ENCODE measurements at places on chromosomes 13 and 19.

- DNase-seq, result no peak
These were observed at the start of gene TRMT1 for GRCh38 chr19:13116282-13117175. Gene TRMT1 (minus strand): TSS chr19:13116740. CDS start chr19:13116399, 341 bp downstream.

GRCh38 chr19:51124729-51125128 is at the start of gene SIGLEC9:
Gene SIGLEC9 (plus strand): TSS chr19:51124906. CDS start chr19:51124975, 69 bp downstream.
- no peak for DNase-seq

GRCh38 chr19:47679922-47680857 is 33.0 kb upstream of the EHD2 start:
- DNase-seq, result no peak

GRCh38 chr13:74190999-74191398 is 56.8 kb upstream of the KLF12 start:
- no peak for DNase-seq

- no peak for DNase-seq
These were observed 143.8 kb upstream of the RXFP2 start for GRCh38 chr13:31595563-31595962.

- no peak for DNase-seq
These were observed 33.8 kb upstream of the SGCG start for GRCh38 chr13:23146811-23147625.

DNA sequence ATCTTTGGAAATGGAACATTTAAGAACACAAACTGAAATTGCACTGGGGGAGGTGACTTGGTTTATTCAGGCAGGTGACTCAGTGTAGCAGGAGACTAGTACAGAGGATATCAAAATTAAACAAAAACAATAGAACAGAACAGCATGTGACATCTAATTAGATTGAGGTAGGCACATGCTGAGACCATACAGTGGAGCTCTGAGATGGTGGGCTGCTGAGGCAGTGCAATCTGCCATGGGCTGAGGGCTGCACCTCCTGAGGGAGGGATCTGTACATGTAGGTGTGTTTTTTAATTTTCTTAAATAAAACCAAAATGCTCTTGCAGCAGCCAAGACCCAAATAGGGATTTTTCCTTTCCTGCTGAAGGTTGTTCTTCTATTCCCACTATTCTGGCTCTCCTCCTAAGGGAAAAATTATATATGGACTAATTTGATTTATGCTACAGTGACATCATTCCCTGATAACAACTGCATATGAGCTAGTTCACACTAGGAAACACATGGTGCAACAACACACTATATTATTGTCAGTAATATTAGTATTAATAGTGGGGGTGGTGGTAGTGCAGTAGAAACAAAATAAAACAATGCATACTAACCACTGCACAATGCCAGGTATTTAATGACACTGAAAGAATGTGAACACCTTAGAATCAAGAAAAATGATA is 48.0 kb downstream of the LNX2 start:
- DNase-seq, result no peak

- no peak for DNase-seq
These were observed 1148.9 kb downstream of the OLFM4 start for GRCh38 chr13:54177466-54177865.

DNA sequence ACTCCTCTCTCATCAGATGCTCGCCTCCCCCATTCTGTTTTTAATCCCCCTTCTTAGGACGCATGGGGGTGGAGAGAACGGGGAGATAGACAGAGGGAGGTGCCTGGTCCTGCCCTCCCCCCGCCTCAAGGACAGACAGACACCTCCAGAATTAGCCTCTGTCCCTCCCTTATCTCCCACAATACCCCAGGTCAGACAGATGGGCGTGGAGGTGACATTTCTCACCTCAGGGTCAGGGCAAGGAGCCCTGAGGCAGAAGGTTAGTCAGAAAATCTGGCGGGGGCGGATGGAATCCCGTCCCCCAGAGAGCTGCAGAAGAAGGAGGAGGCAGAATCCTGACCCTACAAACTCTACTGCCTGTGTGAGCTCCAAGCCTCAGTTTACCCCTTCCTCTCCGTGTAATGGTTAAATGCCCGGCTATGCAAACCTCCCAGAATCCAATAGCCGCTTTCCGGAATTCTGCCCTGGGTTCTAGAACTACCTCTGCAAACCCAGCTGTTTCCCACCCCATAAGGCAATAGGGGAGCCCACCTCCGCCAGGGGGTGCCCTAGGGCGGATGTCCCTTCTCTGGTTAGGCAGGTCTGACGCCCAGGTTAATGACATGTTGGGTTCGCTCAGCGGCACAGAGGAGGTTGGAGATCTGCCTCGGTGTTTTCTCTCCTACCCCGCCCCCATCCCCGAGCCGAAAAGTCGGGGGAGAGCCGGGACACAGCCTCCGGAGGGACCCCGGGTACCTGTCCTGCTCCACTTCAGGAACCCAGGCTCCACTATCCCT is 900 bp downstream of the PPP1R13L start:
- DNase-seq, result no peak

DNA sequence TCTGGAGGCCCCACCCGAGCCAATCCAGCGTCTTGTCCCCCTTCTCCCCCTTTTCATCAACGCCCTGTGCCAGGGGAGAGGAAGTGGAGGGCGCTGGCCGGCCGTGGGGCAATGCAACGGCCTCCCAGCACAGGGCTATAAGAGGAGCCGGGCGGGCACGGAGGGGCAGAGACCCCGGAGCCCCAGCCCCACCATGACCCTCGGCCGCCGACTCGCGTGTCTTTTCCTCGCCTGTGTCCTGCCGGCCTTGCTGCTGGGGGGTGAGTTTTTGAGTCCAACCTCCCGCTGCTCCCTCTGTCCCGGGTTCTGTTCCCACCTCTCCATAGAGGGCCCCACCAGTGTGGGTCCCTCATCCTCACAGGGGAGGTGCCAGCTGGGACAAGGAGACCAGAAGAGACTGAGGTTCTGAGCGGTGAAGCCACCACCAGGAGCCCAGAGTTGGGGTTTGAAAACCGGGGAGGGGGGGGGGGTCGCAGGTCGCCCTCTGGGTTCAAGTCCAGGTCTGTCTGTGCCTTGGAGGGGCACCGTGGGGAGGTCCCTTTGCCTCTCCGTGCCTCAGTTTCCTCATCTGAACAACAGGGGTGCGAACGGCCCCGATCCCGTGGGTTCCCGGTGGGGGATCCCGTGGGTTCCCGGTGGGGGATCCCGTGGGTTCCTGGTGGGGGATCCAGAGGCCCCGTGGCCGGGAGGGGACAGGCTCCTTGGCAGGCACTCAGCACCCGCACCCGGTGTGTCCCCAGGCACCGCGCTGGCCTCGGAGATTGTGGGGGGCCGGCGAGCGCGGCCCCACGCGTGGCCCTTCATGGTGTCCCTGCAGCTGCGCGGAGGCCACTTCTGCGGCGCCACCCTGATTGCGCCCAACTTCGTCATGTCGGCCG is at the start of gene ELANE:
TSS of gene ELANE (plus strand) at position 168 of the 878 bp plus-strand sequence. CDS start at position 194, 26 bp downstream.
- DNase-seq, result no peak

GRCh38 chr19:11205939-11206570 is 8.7 kb upstream of the KANK2 start:
- no peak for DNase-seq

- DNase-seq, result no peak
These were observed 29.1 kb downstream of the PAK4 start for GRCh38 chr19:39154629-39155100.

GRCh38 chr19:19417628-19418245 is 12.3 kb downstream of the GATAD2A start:
- DNase-seq, result no peak

DNA sequence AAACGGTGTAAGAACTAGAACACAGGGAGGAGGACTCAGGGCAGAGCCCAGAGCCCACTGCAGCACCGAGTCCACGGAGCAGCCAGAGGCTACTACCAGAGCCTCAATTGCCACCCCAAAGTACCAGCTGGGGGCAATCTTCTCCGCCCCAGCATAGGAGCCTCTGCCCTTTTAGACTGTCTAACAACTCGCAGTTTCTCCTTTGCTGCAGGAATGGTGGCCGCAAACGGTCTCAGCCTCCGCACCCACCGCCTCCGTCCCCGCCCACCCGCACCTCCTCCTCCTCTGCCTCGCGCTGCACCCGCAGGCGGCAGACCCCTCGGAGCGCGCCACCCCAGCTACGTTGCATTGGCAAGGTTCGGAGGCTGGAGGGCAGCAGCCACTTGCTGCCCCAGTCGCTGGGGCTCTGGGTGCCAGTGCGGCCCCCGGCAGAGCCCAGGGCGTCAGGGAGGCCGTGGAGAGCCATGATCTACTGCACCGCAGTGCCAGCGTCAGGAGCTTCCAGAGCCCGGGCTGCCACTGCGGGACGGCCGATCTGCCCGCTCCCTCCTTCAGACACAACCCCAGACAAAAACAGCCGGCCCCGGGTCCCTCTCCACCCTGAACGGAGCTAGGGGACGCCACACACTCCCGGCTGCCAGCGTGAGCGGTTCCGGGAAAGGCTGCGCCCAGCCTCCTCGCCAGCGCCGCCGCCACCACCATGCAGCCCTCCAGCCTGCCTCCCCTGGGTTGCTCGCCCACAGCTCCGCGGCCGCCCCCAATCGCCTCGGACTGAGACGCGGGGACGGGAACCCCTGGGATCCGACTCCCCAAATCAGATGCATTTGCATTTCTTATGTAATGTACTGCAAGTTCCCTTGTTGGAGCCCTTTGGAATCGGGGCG is 1.8 kb downstream of the FGF14 start:
- no peak for DNase-seq

GRCh38 chr13:52029569-52029968 is 5.1 kb downstream of the UTP14C start:
- DNase-seq, result no peak

GRCh38 chr13:23876265-23876664 is 12.9 kb downstream of the MIPEP start:
- no peak for DNase-seq

- no peak for DNase-seq
These were observed 721.1 kb downstream of the EFNB2 start for GRCh38 chr13:105814219-105814901.

DNA sequence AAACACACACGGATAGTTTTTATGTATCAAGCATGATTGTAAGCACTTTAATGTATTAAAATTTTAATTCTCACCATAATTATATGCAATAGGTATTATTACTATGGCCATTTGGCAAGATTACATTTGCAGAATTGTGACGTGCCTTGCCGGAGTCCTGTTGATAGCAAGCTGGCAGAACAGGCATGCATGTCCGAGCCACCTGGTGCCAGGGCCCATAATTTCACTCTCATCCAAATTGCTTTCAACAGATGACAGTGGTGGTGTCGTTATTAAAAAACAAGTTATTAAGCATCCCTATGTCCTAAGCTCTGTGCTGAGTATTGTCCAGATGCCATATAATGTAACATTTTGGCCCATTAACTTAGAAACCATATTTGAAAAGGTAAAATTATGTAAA is 374.3 kb downstream of the FOXO1 start:
- no peak for DNase-seq

DNA sequence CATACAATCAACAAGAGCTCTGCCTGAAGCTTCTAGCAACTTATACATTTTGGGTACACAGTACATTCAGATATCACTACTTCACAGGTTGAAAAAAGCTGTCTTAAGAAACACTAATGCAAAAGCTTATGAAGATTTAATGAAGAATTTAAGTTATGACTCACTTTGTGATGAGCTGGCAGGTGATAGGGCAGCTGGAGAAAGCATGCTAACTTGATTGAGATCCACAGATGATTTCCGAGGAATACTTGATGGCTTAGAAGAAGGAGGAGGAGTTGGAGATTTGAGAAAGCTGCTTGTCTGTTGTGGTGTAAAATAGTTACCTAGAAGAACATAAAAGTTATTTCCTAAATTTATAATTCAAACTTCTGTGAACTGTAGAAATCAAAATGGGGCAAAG is 23.3 kb downstream of the EXOSC8 start:
- no peak for DNase-seq

DNA sequence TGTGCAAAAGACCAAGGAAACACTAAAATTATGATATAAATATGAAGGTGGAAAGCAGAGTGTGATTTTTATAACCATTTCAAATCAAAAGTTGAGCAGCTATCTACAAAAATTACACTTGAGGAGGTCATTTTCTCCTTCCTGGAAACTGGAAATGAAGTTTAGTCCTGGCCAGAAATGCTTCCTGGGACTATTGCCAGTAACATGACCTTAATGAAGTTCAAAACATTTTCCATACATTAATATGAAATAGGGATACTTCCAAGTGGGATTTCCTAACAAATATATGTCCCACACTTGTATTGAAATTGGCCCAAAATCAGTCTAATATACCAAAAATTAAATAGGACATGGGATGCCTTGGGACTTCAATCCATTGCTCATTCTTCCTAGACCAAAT is 1556.8 kb upstream of the MIR17HG start:
- no peak for DNase-seq

DNA sequence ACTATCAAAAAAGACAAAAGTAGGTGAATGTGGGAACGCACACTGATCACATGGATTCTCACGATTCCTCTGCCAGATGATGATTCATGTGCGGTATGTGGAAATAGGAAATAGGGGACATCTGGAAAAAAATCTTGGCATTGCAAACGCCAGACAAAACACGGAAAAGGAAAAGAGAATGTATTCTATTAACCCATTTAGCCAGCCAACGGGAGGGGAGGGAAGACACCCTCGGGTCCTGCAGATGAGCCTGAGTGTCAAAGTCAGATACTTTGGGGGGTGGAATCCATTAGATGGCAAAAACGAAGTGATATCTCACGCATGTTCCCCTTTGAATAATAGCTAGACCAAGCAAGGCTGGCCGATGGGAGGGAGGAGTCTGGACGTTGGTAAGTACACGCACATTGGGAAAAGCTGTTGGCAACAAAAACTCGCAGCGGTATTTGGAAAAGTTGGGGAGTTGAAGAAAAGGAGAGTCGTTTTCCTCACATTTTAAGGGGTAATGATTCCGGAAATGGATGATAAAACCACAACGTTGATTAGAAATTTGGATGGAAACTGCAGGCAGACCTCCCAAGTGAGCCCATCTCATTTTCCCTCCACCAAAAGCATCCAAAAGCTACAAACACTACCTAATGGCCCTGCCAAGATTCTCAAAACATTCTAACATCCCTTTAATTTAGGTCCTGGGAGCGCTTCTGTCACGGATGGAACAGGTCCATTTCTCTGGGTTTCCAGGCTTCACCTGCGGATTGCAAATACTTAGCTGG is 73.6 kb downstream of the COL4A1 start:
- no peak for DNase-seq

- DNase-seq, result no peak
These were observed 208.3 kb downstream of the FOXO1 start for GRCh38 chr13:40457929-40458719.

DNA sequence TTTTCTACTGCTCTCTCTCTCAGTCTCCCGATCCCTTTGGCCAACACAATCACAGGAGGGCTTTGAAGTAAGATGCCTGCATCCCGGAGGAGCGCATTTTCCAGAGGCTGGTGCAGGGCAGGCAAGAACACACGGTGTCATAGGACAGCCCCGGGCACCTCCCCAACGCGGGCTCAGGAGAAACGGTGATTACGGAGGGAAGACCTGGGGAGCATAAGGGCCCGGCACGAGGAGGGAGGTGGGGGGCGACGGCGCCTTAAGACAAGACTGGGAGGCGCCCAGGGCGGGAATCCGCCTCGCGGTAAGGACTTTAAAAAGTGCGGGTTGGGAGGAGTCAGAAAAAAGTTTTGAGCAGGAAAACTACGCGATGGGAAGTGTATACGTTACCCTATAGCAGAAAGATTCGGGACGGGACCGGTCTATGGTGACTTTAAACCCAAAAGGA is 18.7 kb upstream of the ZNF888 start:
- DNase-seq, result no peak

All from vagina (tissue), 2 donors.